Stimulated activated CD4-positive, alpha-beta T cell treated with anti-CD3 and anti-CD28 coated beads, Interleukin-12 subunit alpha, Interleukin-12 subunit beta, amount 100 ng/mL, for 48 hours (primary cell): ENCODE measurements at places on chromosomes 4 and X.

- no peak for DNase-seq
Measured at GRCh38 chrX:140724736-140725135, 15.2 kb downstream of the LINC00632 start.

DNA sequence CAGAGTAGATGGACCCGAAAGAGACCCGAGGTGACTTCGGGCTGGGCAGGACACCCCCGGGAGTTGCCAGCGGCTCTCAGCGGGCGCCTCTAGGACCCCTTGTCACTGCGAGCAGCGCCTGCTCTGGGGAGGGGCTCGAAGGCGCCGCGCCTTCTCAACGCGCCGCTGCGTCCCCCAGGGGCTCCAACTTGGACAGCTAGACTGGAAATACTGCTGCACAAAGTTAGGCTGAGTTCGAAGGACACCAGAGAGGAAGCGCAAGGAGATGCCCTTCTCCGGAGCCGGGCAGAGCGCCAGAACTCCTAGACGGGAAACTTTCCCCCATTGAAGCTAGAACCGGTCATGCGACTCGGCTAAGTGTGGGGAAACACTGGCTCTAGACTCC is 493 bp upstream of the KCNIP4 start:
- no peak for DNase-seq

DNA sequence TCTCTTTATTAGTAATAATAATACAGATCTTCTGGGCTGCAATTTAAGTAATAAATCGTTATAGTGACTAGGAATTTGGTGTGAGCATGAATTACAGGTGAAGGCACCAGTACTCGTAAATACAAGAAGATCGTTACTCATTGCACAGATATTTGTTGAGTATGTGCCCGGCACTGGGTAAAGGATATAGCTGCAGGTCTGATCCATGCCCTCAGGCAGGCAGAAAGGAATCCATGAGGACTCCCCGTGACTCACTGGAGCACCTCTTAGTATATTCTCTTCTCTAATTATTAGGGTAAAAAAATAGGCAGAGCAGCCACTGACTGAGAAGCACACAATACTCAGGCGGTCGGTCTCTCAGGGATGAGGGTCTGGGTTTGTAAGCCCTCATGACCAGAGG is 868.3 kb downstream of the RAB28 start:
- no peak for DNase-seq

DNA sequence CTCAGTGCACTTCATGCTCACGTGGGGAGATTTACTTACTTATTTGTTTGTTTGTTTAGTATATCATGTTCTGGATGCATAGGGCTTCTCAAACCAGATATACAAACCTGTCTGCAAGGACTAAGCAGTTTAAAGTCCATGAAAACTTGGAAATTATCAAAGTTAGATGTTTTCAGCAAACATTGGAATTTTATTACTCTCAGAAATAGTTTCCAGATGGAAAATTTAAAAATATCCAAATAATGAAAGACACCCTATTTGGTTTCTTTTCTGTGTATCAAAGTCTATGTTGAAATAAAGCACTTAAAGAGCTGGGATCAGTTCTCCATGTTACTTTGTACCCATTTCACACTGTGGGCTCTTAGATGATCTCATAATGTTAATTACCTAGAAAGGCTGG is 312.1 kb downstream of the PPP1R2C start:
- DNase-seq, result no peak

- no peak for DNase-seq
Measured at GRCh38 chrX:46713672-46714490, 45.0 kb downstream of the SLC9A7 start.

GRCh38 chr4:41866799-41867677 is 68.2 kb upstream of the TMEM33 start:
- DNase-seq, result no peak

- no peak for DNase-seq
Measured at GRCh38 chr4:73508651-73509050, 27.1 kb downstream of the AFM start.

DNA sequence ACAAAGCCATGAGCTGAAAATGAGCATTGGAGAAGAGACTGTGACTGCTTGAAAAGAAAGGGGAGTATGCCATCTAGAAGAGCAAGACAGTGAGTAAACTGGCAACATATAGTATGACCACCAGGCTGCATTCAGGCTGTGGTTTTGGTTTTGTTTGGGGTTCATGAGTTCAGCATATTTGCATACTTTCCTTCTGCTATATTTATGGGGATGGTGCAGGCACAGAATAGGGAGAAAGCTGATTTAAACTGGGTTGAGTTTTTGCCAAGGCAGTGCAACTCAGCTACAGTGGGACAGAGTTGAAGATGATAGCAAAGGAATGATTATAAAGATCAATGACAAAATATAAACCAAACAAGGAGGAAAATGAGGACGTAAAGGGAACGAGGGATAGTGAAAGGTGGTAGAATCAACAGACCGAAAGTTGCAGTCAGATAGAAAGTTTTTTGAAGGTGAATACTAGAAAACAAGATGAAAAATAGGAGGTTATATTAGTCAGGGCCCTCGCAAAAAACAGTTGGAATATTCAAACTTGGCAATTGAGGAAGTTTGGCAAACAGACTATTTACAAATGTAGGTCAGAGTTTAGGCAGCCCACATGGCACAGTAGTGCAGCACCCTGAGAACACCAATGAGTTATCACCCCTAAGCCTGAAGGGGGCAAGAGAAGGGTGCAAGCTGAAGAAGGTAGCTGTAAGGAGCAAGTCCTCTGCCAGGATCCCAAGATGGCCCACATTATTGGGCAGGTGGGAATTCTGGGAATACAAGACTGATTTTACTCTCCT is 114.8 kb upstream of the MAP9 start:
- DNase-seq, result no peak

- DNase-seq, result no peak
Measured at GRCh38 chr4:53592686-53593501, 1.6 kb upstream of the LNX1 start.

GRCh38 chr4:103692615-103693014 is 27.2 kb downstream of the TACR3 start:
- DNase-seq, result no peak

DNA sequence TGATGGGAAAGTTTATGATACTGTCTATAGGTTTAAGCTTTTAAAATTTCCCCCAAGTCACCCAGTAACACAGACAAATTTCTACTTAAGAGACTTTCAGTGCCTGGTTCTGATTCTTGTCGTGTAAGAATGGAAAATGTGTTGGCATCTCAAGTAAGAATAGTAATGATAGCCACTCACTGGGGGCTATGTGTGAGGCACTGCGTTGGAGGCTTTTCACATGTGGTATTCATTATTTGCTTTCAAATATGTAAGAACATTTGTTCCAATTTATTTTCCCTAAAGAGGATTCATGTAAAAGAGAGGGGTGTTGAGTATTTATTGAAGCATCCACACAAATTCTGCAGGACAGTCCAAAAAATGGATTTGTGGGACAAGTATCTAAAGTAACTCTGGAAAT is 143.6 kb downstream of the FNIP2 start:
- DNase-seq, result no peak
